ENCODE measurements at places on chromosomes 3 and 15.

GRCh38 chr15:96593735-96594134, 263.2 kb downstream of the NR2F2 start:
- DNase-seq: no peak

GRCh38 chr3:134985864-134986715, 191.0 kb downstream of the EPHB1 start:
- DNase-seq: no peak

- DNase-seq: no peak
These were observed 244.5 kb downstream of the FGF12 start for GRCh38 chr3:192482809-192483208.

GRCh38 chr3:43793648-43794372, 103.1 kb downstream of the ABHD5 start:
- DNase-seq: no peak
